ENCODE measurements at places on chromosomes 5 and 9.

- no peak for DNase-seq
These were observed 4.4 kb downstream of the SLC25A25 start for GRCh38 chr9:128072144-128073021.

DNA sequence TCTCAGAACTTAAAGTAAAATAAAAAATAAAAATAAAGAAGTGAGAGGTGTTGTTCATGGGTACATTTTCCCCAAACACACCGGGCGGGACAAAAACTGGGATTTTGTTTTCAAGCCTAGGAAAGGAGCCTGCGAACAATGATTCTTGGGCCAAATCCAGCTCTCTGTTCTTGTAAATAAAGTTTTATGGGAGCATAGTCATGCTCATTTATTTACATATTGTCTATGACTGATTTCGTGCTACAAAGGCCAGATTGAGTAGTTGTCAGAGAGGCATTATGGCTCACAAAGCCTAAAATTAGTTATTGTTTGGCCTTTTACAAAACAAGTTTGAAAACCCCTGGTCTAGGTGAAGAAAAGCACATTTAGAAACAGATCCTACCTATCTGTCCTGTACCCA, 821.0 kb upstream of the GRAMD2B start:
- DNase-seq, result no peak

- DNase-seq, result no peak
These were observed 125.6 kb upstream of the DMRT1 start for GRCh38 chr9:715743-716400.

DNA sequence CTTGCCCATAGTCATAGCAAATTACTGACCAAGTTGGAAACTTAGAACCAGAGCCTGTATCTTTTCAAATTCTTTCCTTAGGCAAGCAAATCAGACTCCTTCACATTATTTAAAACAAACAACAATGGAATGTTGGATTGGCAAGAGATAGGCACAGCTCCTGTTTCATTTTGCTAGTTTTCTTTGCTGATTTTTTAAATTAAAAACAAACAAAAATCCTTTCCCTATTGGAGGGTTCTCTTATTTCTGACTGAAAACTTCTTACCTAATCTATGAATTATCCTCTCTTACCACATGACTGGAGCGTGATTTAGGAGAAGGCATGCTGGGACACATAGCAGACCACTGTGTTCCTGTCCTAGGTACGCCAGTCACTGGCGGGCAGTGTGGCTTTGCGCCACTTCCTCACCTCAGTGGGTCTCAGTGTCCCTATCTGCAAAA, 63.0 kb downstream of the TTC39B start:
- no peak for DNase-seq

DNA sequence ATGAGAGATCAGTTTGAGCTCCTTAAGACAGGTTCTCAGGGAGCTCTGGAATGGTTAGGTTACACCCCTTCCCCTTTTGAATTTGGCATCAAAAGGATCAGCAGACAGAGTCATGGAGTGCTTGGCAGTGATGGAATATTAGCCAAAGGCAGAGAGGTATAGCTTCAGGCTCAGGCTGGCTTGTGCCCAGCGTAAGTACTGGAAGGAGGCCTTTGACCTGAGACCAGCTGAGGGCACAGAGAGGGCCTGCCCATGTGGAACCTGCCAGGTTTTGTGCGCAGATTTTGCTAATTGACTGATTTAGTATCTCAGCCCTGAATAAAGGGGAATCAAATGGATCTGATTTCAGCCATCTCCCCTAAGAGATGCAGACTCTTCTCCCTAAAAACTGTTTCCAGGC, 81.5 kb downstream of the RGS3 start:
- no peak for DNase-seq

GRCh38 chr9:94987731-94988130, 261.2 kb downstream of the AOPEP start:
- no peak for DNase-seq

DNA sequence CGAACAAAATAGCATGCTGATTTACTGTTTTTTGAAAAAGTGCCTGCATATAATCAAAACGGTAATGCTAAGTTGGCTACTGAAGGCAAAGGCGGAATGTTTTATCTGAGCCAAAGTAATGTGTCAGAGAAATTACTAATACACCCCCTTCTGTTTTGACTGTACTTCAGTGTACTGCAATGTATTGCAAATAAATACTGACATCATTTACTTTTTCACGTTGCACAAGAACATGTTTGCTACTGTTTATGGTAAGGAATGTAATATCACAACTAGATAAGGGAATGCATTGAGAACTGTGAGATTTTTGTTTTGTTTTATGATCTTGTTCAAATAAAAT, 813 bp upstream of the AGTPBP1 start:
- no peak for DNase-seq

DNA sequence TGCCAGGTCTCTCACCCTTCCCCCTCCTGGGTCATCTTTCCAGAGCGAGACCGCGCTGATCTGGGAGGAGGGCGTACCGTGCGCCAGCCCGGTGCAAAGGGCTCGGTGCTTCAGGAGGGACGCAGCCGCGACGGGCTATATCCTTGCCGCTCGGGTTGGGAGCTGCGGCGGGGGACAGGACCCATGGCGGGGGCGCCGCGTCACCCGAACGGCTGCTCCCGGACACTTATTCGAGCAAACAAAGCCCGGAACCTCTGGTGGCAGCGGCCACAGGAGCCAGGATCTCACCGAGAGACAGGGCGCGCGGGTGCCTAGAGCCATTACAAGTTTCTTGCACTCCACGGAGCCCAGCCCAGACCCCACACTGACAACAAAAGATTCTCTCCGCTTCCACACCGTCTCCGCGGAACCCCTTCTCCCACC, 1.3 kb downstream of the SEMA6A start:
- DNase-seq, result no peak

DNA sequence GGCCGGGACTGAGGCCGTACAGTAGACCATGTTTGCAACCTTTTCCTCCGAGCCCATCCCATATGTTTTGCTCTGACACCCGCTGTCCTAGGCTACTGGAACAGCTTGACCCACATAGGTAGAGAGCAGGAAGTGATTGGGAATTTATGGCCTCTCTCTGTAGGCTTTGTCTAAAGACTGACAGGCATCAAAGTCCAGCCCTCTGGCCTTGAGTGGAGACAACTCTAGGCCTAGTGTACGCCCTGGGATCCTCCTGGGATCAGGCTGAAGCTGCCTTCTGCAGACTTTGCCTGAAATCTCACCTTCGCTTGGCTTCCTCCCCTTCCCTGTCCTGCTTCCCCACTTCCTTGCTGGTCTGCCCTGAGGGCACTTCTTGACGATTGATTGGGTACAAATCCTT, 13.6 kb upstream of the AKNA start:
- DNase-seq, result no peak

DNA sequence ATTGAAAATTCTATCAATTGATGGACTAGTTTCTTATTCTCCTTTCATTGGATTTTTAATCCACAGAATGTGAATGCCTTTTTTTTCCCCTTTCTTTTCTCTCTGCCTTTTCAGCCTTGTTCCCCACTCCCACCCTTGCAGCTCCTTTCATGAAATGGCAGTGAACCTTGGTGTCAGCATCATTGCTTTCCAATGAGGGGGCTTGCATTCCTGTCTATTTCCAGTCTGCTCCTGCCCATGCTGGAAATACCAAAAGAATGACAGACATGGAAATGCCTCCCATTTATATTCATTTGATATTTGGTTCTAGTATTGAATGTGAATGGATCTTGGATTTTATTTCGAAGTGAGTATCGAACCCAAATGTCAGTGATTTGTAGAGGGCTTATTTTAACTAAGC, 162.7 kb upstream of the SGCD start:
- no peak for DNase-seq
